ENCODE measurements at places on chromosomes 3 and 15.

DNA sequence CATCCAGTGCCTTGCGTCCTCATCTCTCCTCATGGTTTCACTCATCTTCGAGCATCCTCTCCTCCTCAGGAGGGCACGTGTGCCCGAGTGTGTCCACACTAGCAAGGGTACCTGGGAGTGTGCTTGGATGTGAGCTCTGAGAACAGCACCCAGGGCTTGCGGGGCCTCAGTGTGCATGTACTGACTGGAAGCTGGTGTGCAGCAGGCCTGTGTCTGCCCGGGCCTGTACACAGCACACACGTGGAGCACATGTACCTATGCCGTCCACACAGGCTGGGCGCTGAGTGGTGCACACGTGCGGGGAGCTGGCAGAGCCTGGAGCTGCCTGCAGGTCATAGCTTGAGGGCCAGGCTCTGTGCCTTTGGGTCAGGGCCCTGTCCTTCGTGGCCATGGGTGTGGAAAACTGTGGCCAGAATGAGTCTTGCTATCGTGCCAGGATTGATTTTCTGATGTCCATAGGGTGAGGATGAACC, 34.9 kb downstream of the TSPAN3 start:
- DNase-seq, result no peak

DNA sequence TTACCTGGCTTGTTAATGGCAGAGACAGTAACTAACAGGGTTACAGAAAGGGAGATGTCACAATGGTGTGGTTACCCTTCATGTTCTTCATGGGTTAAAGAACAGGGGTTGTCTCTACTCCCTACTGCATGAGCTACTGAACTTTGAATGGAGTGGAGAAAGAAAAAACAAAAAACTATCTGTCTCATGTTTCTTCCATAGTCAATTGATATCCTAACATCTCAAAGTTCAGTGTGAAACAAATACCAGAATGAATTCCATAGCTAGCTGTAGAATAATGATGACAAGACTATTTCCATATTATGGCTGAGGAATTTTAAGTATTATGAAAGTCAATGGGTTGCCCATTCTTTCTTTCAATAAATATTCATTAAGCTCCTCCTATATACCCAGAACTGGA, 161.3 kb upstream of the LPP start:
- DNase-seq, result no peak

DNA sequence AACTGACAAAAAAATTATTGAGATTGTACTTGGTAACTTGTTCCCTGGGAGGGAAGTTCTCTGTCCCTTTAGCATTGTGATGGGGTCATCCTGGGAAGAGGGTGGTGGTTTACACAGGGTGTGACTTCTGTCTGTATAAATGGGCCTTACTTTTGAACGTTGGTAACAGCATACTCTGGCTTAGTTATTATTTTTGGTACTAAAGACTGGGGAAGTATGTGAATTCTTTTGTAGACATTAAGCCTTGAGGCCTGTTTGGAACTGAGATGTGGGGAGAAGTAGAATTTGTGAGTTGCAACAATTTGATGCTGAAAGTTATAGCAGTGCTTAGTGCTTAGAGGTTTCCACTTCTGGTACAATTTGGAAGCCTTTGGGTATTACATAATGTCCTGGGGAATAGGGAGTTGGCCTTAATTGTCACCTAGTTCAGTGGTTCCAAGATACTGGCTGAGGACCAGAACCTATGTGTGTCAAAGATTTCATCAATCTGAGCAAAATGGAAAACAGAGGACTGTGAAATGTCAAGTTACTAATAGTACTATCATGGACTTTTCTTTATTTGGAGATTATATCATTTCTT, 15.9 kb downstream of the TLNRD1 start:
- DNase-seq, result no peak

GRCh38 chr15:71628988-71629770, 181.2 kb upstream of the NR2E3 start:
- no peak for DNase-seq

- no peak for DNase-seq
Observed at GRCh38 chr15:39465843-39466749, 114.8 kb upstream of the THBS1 start.

GRCh38 chr3:54905920-54906319, 21.9 kb downstream of the LRTM1 start:
- no peak for DNase-seq

GRCh38 chr15:59407946-59408345, 30.0 kb upstream of the FAM81A start:
- DNase-seq, result no peak

DNA sequence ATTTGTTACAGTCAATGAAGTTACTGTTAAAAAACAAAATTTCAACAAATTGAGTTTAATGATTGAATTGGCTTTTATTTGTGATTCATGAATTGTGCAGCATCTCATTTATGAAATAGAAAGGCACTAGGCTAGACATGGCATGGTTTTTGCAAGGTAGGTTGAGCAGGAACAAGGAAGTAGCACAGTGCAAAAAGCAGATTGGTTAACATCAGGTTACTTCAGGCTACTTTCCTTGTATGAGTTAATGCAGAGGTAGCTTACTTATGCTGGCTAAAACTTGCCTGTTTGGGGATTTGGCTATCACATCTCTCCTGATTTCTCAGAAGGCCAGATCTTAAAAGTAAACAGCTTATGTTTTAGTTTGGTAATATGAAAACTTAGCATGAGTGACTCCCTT, 23.0 kb upstream of the SV2B start:
- DNase-seq, result no peak

- DNase-seq, result no peak
Observed at GRCh38 chr15:69127306-69127705, 33.1 kb upstream of the GLCE start.

GRCh38 chr3:197426121-197426566, 127.7 kb upstream of the DLG1 start:
- no peak for DNase-seq

DNA sequence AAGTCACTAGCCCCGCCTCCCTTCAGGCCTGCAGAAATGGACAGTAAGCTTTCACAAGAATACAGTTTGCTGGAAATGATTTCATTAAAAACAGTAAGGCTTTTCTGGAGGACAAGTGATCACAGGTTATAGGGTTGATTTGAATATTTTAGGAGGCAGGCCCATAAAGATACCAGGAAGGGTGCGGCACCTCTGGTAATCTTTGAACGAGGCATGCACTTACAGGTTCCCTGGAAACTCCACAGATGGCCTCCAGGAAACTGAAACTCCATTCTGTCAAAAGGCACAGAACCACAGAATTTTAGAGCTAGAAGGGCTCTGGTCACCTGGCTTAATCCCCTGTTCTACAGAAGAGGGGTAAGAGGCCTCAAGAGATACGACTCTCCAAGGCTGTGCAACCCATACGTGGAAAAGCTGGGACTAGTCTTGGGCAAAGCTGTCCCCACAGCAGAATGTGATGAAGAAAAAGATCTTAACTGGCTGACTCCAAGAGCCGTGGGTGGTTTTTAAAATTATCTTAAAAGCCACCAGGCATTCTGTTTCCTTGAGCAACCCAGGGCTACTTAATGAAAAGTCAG, 1.2 kb downstream of the STARD5 start:
- DNase-seq, result no peak

DNA sequence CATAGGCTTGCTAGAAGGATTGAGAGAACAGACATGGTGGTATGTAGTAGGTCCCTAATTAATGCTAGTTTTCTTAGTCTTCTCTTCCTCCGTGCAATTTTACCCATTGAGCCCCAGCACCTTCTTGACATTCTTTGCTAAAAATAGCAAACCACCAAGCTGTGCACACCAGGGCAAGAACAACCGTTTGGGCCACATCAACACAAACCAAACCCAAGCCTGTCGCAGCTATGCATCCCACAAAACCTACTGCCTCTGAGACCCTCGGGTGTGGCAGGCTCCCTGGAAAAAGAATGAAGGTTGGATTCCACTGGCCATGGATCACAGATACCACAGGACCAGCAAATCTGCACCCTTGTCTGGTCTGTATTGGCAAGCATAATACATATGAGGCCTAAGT, 27.1 kb downstream of the HEG1 start:
- no peak for DNase-seq

DNA sequence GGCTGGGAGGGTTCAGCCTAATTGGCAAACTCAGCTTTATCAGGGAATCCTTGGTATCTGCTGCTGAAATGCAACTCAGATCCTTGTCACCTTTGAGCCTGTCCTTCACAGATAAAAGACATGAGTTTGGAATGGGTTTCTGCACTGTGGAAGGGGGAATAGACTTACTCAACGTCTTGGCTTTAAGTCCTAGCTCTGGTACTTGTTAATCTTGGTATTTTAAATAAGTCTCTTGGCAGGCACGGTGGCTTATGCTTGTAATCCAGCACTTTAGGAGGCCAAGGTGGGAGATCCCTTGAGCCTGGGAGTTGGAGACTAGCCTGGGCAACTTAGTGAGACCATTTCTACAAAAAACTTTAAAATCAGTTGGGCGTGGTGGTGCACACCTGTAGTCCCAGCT, 55.1 kb upstream of the ATOSA start:
- DNase-seq, result no peak

DNA sequence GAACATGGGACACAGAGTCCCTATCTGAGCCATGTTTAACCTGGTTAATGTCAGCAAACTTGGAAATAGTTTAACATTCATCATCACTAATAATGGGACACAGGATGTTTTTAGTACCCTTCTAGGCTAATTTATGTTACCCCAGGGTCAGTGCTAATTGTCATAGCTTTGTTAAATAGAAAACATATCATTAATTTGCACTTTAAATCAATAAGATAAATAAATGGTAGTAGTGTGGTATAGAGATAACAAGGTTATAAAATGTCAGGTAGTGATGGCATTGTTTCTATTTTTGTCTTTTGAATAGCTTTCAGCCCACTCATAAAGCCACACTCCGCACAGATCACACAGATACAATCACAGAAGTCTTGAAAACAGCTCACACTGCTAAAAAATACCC, 534.9 kb downstream of the MECOM start:
- DNase-seq, result no peak

- DNase-seq, result no peak
Observed at GRCh38 chr3:111603679-111604078, 8.5 kb upstream of the ZBED2 start.

DNA sequence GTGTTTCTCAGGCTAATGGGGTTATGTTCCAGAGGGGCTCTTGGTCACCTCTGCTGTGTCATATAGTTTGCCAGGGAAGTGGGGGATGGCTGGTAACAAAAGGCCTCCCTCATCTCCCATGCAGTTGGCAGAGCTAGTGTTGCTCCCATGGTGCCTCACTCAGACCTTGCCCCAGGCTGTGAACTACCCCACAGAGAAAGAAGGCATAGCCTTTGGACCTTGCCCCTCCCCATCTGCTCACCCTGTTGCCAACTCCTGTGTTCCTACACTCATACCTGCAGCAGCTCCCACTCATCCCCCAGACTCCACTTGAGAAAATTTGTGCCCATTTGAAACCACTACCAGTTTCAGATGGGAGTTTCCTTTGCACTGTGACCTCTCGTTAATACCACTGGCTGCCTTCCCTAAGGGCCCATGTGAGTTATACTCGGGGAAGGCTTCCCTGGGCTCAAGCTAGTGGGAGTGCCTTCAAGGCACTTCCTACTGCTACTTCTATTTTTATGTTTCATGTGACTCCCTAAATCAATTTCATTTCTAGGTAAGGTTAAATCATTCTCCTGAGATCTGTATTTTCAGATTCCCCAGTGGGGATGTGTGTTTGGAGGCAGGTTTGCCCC, 25.3 kb upstream of the COPB2 start:
- DNase-seq, result no peak

GRCh38 chr3:157064402-157064801, 95.5 kb downstream of the CCNL1 start:
- DNase-seq, result no peak

DNA sequence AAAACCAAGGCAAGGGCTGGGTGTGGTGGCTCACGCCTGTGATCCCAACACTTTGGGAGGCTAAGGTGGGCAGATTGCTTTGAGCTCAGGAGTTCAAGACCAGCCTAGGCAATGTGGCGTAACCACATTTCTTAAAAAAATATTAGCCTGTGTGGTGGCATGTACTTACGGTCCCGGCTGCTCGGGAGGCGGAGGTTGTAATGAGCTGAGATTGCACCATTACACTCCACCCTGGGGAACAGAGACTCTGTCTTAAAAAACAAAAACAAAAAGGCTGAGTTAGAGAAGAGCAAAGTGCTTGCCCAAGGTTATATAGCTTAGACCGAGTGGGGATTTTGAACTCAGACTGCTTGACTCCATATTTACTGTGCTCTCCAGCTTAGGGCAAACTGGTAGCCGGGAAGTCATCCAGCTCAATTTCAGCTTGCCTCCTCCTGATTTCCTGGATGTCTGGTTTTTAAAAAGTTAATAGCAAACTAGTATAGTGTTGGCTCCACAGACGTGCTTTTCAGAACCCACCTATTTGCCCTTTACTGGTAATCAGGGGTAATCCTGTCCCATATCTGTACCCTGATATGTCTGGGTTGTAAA, 138.9 kb downstream of the CACNA1D start:
- no peak for DNase-seq

DNA sequence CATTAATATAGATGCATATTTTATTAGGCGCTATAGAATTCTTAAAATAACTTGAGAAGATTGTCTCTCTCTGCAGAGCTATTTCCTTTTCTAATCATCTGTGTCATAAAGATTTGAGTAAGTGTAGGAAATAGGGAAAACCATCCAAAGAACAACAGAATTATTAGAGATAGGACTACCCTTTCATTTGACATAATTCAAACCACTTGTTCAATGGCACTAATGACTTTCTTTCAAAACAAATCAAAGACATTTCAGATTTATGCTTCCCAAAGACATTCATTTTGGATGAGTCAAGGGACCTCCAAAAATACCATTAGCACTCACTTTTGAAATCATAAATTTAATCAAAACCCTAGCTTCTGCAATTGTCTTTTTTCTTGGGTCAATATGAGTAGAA, 29.5 kb downstream of the PRICKLE2 start:
- no peak for DNase-seq

DNA sequence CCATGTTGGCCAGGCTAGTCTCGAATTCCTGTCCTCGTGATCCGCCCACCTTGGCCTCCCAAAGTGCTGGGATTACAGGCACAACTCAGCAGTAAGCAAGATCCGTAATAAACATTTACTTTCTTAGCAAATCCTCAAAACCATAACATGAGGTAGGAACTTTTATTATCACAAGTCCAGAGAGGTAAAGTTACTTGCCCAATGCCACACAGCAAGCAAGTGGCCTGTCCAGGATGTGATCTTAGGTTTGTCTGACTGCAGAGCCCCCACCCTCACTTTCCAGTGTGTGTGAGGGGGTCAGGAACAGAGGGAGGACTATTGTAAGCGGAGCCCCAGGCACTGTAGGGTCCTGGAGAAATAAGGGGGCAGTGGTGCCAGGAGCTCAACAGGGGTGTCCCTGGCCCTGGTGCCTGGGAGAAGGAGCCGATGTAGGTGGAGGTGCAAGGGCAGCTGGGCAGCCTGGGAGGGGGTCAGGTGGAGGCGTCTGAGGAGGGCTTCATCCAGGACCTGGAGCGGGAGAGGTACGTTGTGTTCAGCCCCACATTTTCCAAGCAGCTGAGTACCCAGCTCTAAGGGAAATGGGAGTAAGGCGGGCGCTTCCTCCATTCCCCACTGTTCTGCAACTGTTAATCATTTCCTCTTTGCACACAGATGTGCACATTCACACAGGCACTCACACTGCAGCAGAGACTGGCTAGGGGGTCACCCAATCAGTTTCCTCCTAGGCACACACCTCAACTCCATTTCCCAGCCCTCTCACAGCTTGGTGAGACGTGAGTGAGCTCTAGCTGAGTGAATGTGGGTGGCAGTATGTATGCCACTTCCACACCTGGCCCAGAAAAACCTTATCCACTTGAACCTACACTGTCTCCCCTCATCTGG, 5.9 kb downstream of the RPUSD3 start:
- DNase-seq, result no peak

GRCh38 chr3:168738527-168739325, 643.0 kb upstream of the GOLIM4 start:
- DNase-seq, result no peak

Measured in activated CD4-positive, alpha-beta T cell treated with anti-CD3 and anti-CD28 coated beads for 24 hours (primary cell).